ENCODE measurements at places on chromosomes 16 and 17.
A peak's percentile ranks its signal among the peaks of the same experiment; 100 is the strongest.

DNA sequence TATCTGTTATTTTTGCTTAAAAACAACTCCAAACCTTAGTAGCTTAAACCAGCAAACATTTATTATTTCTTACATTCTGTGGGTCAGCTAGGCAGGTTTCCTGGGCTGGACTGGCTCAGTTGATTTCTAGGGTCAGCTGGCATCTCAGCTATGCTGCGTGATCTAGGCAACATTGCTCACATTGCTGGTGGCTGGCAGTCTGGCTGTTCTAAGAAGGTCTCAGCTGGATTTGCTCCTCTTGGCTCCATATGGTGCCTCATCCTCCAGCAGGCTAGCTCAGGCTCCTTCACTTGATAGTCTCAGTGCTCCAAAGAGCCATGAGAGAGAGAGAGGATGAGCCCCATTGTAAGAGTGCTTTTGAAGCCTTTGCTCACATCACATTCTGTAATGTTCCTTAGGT, 470.6 kb upstream of the CDH5 start:
- DNase-seq = no peak

DNA sequence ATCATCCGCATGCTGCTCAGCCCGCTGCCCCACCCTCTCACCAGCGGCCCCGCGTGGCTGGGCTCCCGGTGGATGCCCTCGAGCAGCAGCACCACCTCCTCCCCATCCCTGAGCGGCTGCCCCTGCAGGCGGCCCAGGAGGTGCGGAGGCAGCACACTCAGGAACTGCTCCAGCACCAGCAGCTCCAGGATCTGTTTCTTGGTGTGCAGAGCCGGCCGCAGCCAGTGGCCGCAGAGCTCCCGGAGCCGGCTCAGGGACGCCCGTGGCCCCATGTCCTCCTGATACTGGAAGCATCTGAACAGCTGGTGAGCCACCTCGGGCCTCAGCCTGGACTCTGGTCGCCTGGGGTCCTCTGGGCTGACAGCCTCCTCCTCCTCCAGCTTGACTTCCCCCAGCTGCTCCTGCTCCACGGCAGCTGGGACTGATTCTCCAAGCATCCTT, 6.6 kb downstream of the ZSCAN10 start:
- DNase-seq = no peak

GRCh38 chr17:31677036-31677435, 182.0 kb downstream of the COPRS start:
- no peak for DNase-seq

DNA sequence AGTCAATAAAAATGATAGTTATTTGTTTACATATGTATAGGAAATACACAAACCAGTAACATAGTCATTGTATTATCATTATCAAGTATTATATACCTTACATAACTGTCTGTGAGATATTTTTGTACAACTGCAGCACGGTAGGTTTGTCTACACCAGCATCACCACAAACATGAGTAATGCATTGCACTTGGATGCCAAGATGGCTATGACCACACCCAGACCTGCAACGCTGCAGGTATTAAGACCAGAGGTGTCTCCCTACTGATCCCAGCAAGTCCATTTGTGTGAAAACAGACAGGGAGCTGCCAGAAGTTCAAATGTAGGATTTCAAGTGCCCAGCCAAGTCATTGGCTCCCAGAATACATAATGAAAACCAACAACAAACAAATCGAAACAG, 34.2 kb upstream of the NOS2 start:
- DNase-seq = no peak

GRCh38 chr17:80698297-80698696, 153.7 kb downstream of the RPTOR start:
- no peak for DNase-seq

DNA sequence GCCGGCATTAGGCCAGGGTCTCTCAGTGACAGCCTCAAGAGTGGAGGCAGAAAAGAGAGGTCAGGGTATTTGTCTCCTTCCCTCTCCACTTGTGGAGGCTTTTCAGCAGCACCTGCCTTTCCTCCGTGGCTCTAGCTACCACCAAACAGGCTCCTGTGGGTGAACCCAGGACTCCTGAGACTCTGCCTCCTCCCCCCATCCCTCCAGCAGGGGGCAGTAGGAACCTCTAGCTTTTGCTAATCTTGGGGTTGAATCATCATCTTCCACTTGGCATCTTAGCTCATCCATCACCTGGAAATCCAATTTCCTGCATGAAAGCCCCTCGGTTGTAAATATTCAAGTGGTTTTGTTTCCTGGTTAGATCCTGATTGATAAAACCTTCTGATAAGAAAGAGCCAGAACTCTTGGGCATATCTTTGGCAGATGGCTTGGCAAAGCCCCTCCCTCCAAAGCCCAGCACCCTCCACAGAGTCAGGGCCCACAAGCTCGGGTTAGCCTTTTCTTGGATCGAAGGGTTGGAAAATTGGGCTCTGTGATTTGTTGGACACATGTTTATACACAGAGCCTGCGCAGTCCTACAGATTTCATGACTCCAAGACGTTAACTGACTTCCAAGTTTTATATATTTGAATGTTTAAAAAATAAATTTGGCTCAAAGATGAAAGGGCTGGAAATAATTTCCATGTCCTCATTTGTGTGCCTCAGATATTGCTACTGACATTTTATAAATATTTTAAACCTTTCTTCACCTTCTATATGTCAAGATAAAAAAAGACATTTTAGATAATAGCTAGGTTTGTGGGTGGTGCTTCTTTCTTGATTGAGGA, 322.1 kb downstream of the MAP2K4 start:
- no peak for DNase-seq

- no peak for DNase-seq
Observed at GRCh38 chr17:77318491-77319210, 177.9 kb downstream of the SEC14L1 start.

GRCh38 chr16:11409398-11409797, 64.1 kb downstream of the RMI2 start:
- no peak for DNase-seq

- no peak for DNase-seq
Observed at GRCh38 chr16:84725481-84726078, 25.8 kb downstream of the USP10 start.

GRCh38 chr17:83131401-83132011, 52.1 kb downstream of the METRNL start:
- DNase-seq = no peak

DNA sequence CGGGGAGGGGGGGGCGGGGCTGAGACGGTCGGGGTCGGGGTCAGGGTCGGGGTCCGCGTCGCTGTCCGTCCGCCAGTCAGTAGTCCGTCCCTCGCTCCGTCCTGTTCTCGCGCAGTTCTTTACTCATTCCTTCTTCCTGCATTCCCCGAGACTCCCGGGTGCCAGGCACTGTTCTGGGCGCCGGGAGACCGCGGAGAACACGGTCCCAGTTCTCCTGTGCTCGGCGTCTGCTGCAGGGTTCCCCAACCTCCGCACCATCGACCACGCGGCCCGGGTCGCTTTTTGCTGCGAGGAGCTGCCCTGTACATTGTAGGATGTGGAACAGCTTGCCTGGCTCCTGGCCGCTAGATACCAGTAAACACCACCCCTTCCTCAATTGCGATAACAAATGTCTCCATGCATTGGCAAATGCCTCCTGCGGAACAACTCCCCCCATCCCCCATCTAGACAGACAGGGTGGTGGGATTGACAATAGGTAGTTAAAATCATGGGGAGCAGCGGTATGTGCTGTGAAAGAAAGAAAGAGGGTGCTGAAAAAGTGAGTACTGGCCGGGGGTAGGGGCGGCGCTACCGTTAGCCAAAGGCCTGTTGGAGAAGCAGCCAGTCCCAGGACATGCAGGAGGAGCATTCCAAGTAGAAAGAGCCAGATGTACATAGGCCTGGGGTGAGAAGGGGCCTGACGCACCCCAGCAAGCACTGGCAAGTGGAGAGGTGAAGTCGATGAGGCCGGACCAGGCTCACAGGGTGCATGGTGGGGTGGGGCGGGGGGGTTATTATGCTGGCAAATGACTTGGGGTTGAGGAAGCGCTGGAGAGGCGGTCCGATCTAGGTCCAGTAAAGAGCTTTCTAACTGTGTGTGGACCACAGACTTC, 631 bp downstream of the TRAF7 start:
- peak; percentile 14 for DNase-seq

All from AML-193 (cell line).